Activated T-cell treated with anti-CD3 and anti-CD28 coated beads, Interleukin-2, amount 50 U/mL, for 72 hours (primary cell): ENCODE measurements at places on chromosomes 5 and 9. TPM values are rescaled to one million over a fixed set of nuclear protein-coding genes. Genes with fewer than 3 reads are reported as not detected.
A peak's percentile ranks its signal among the peaks of the same experiment; 100 is the strongest.

DNA sequence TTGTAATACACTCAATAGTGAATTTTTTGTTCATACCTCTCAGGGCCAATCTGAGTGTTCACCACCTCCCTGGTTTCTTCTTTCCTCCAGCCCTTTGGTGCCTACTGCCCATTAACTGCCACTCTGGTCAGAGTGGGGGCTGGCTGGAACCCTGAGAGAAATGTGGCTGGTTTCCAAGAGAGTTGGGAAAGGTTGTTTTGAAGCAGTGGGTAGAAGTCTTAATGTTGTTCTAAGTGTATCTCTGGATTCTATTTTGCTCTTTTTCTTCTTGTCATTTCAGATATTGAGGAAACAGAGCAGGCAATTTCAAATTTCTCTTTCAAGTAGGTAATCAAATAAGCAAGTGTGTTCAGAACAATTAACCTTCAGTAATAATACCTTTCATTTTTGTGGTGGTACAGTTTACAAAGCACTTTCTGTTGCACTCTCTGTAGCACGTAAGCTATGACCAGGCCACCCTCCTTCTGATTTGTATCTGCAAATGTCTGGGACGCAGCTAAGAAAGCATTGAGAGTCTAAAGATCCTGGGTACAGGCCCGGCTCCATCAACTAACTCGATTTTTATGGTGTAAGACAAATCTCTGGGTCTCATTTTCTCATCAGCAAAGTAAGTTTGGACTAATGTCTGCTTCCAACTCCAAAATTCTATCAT, 8.4 kb downstream of the SLC1A3 start:
- H3K27ac ChIP-seq, result no peak overlapping the region
- no peak for DNase-seq
- H3K4me3 ChIP-seq, result no peak overlapping the region
- H3K27me3 ChIP-seq, result peaks cover 12% of the 10 kb centered on the region
- no peaks in the 10 kb centered on the region for H3K36me3 ChIP-seq

DNA sequence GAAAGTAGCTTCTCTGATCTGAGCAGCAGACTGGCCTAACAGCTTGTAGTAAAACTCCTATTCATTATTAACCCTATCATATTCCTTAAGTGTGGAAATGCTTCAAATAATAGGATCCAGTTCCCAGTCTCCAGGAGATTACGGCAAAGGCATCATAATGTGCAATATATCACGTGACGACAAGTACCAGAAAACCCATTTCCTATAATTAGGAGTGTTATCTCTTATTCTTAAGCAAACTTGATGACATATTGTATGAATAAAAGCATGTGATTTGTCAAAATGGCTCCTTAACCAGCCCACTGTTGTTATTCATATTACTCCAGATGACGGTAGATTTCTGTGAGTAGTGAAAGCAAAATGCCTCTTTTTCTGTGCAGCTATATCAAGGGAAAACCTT, 2.9 kb downstream of the SV2C start:
- H3K4me3 ChIP-seq, result no peak overlapping the region
- peaks cover 60% of the 10 kb centered on the region for H3K27me3 ChIP-seq
- peaks cover 4% of the 10 kb centered on the region for H3K36me3 ChIP-seq
- DNase-seq, result no peak

DNA sequence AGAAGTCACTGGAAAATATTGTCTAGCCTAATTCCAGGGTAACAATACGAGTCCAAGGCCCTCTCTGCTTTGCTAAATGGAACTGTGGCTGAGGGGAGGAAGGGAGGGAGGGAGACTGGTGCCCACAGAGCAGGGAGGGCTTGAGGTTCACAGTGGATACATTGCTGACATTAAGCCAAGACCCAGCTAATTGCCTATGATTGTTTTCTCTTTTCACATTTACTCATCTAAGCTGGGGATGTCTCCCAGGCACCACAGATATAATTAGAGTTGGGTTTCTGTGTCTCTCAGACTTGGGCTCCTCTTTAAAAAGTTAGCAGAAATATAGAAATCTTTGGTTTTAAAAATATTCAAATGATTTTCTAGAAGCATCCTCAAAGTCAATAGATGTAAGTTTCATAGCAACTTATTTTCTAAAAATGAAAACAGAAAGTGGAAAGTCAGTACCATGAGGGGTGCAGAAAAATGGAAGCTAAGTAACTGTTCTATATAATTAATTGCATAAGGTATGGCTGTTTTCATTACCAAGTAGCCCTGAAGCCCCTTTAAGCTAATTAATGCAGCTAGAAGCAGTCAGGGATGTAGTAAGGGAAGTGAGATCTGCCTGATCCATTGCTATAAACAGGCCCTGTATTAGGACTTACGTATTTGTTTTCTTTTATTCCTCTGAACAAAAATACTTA, 259.8 kb downstream of the NDUFS4 start:
- no peak overlapping the region for H3K27ac ChIP-seq
- H3K4me1 ChIP-seq, result no peaks in the 10 kb centered on the region
- peaks cover 19% of the 10 kb centered on the region for H3K27me3 ChIP-seq
- no peaks in the 10 kb centered on the region for H3K36me3 ChIP-seq
- H3K4me3 ChIP-seq, result no peak overlapping the region

- no peaks in the 10 kb centered on the region for H3K27me3 ChIP-seq
- H3K4me3 ChIP-seq, result no peak overlapping the region
- DNase-seq, result no peak
- no peak overlapping the region for H3K27ac ChIP-seq
Measured at GRCh38 chr9:28668158-28668557, 1094.9 kb upstream of the C9orf72 start.

The TNFSF15 gene
- 0.19 TPM for total RNA-seq

DNA sequence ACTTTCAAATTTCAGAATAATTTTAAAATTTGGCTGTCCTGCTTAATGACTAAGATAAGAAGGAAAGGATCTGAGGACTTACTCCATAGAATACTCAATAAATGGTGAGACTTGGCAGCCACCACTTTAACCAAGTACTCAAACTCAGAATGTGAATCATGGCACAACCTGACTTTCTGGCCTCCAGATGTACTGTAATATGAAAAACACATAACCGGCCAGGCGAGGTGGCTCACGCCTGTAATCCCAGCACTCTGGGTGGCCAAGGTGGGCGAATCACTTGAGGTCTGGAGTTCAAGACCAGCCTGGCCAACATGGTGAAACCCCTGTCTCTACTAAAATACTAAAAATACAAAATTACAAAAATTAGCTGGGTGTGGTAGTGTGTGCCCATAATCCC, 10.0 kb upstream of the MARCHF6 start:
- H3K27ac ChIP-seq, result no peak overlapping the region
- H3K4me3 ChIP-seq, result no peak overlapping the region
- no peaks in the 10 kb centered on the region for H3K36me3 ChIP-seq
- no peaks in the 10 kb centered on the region for H3K27me3 ChIP-seq
- H3K4me1 ChIP-seq, result no peaks in the 10 kb centered on the region

- peaks cover 54% of the 10 kb centered on the region for H3K27me3 ChIP-seq
- H3K4me3 ChIP-seq, result no peak overlapping the region
- DNase-seq, result peak; percentile 61
- no peak overlapping the region for H3K27ac ChIP-seq
- no peaks in the 10 kb centered on the region for H3K36me3 ChIP-seq
Measured at GRCh38 chr5:74945561-74946165, 79.5 kb upstream of the FAM169A start.

- H3K4me1 ChIP-seq, result peaks cover 39% of the 10 kb centered on the region
- H3K27ac ChIP-seq, result no peak overlapping the region
- H3K27me3 ChIP-seq, result no peaks in the 10 kb centered on the region
- peaks cover 6% of the 10 kb centered on the region for H3K36me3 ChIP-seq
- no peak for DNase-seq
- H3K4me3 ChIP-seq, result no peak overlapping the region
Measured at GRCh38 chr5:149776361-149777305, 46.5 kb downstream of the PPARGC1B start.

The TLX3 gene
- total RNA-seq, result not detected

GRCh38 chr5:135465391-135466122, 13.4 kb upstream of the TIFAB start:
- peaks cover 32% of the 10 kb centered on the region for H3K27me3 ChIP-seq
- no peaks in the 10 kb centered on the region for H3K36me3 ChIP-seq

- H3K27me3 ChIP-seq, result peaks cover 5% of the 10 kb centered on the region
- no peaks in the 10 kb centered on the region for H3K4me1 ChIP-seq
- no peak overlapping the region for H3K4me3 ChIP-seq
- H3K36me3 ChIP-seq, result no peaks in the 10 kb centered on the region
- no peak for DNase-seq
Measured at GRCh38 chr9:18848657-18849056, 184.4 kb downstream of the SAXO1 start.

The OBP2B gene
- not detected for total RNA-seq

DNA sequence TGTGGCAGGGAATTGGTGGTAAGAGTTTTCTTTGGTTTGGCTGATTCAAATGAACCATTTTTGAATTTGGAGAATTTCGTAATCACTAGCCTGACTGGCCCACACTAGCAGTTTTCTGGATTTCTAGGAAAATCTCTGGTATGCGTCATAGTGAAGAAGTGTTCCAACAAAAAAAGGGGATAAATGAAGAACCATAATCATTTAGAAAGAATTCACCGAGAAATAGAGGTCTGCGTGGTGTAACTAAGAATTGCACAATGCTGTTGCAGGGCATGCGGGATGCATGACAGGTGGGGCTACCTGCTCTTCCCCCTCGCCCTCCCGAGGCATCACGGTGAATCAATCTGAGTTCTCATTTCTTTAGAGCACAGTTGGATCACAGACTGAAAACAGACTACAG, 232.3 kb upstream of the PAPPA start:
- H3K36me3 ChIP-seq, result no peaks in the 10 kb centered on the region
- no peak overlapping the region for H3K27ac ChIP-seq
- DNase-seq, result no peak

DNA sequence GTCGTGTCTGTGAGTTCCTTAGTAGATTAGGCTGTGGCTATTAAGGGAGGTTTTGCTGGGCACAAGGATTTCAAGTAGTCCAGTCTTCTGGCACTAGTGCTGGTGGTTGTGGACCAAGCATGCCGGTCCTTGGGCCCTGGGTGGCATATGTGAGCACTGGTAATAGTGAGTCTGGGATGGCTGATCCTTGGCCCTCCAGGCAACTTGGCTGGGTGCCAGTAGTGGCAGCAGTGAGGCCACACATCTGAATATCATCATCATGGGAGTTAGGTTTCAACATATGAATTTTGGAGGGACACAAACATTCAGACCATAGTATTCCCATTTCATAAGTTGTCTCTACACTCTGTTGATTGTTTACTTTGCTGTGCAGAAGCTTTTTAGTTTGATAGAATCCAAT, 25.3 kb upstream of the APBA1 start:
- DNase-seq, result no peak
- peaks cover 11% of the 10 kb centered on the region for H3K27me3 ChIP-seq
- no peak overlapping the region for H3K27ac ChIP-seq
- peaks cover 14% of the 10 kb centered on the region for H3K36me3 ChIP-seq

The ZCCHC7 gene
- 47.4 TPM for total RNA-seq

GRCh38 chr5:90528601-90529193, 687 bp downstream of the LYSMD3 start:
- H3K27ac ChIP-seq, result peak overlapping the region; percentile 62
- H3K4me3 ChIP-seq, result peak overlapping the region; percentile 98
- H3K27me3 ChIP-seq, result peaks cover 9% of the 10 kb centered on the region
- H3K36me3 ChIP-seq, result peaks cover 2% of the 10 kb centered on the region

DNA sequence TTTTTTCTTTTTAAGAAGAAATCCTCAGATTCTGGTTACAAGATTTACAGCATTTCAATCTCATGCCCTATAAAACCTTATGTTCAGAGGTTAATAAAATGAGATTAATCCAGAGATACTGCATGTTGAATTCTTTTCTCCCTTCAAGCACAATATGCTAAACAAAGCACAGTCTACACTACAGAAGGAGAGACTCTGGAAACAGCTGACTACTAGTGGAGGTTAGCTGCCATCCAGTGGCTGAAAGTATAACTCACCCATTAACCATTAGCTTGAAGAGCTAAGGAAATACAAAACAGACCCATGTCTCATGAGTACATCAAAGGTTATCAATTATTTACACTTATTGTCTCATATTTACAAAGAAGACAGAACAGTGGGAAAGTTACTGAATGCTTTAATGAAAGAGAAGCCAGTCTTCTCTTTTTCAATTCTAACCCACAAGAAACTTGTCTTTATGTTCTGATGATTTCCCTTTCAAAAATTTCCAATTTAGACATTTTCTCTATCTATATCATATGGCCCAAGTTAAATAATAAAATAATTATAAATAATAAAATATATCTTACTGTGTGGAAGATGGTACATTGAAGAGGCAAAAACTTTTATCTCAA, 12.7 kb upstream of the DNAH5 start:
- DNase-seq, result no peak
- no peak overlapping the region for H3K27ac ChIP-seq
- no peaks in the 10 kb centered on the region for H3K4me1 ChIP-seq
- no peak overlapping the region for H3K4me3 ChIP-seq

DNA sequence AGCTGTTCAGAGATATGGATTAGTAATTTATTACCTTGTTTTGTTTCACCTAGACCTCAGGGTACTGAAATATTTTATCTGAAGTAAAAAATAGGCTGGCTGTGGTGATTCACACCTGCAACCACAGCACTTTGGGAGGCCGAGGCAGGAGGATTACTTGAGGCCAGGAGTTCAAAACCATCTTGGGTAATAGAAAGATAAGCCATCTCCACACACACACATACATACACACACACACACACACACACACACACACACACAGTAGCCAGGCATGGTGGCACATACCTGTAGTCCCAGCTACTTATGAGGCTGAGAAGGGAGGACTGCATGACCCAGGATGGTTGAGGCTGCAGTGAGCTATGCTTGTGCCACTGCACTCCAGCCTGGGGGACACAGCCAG, 3.7 kb downstream of the ANXA2R start:
- peak; percentile 22 for DNase-seq
- H3K27ac ChIP-seq, result no peak overlapping the region
- no peaks in the 10 kb centered on the region for H3K36me3 ChIP-seq
